ENCODE measurements at places on chromosomes 13 and 19. TPM values are rescaled to one million over a fixed set of nuclear protein-coding genes. Genes with fewer than 3 reads are reported as not detected.

ZNF223 gene
- 3.3 TPM for total RNA-seq

GJA3 gene
- 0.14 TPM for total RNA-seq

PSMD8 gene
- total RNA-seq = 227 TPM

FFAR2 gene
- not detected for total RNA-seq

LAIR1 gene
- total RNA-seq = not detected

LRFN3 gene
- 6.2 TPM for total RNA-seq

AMER2 gene
- total RNA-seq = 0.29 TPM

GSX1 gene
- total RNA-seq = not detected

RFPL4A gene
- total RNA-seq = not detected

IL12RB1 gene
- total RNA-seq = not detected

HSH2D gene
- 0.92 TPM for total RNA-seq

ZNF296 gene
- total RNA-seq = 3.0 TPM

CRX gene
- not detected for total RNA-seq

NTN5 gene
- total RNA-seq = not detected

NOTCH3 gene
- total RNA-seq = 3.8 TPM

FPR1 gene
- not detected for total RNA-seq

ZNF564 gene
- total RNA-seq = 3.3 TPM

PTGIR gene
- total RNA-seq = 0.58 TPM

CYP4F11 gene
- total RNA-seq = not detected

AMH gene
- 1.7 TPM for total RNA-seq

TNFSF9 gene
- 12.5 TPM for total RNA-seq

FCAR gene
- not detected for total RNA-seq

SLC17A7 gene
- not detected for total RNA-seq

CD209 gene
- total RNA-seq = not detected

C19orf85 gene
- not detected for total RNA-seq

APOC4 gene
- not detected for total RNA-seq

ELAVL3 gene
- not detected for total RNA-seq

ADM5 gene
- 1.9 TPM for total RNA-seq

MCEMP1 gene
- not detected for total RNA-seq

RASA3 gene
- total RNA-seq = 25.7 TPM

SPACA4 gene
- total RNA-seq = not detected

WBP4 gene
- 9.8 TPM for total RNA-seq

ACP5 gene
- total RNA-seq = 3.3 TPM

LRRC25 gene
- total RNA-seq = 0.06 TPM

KPTN gene
- 3.2 TPM for total RNA-seq

SHANK1 gene
- 0.29 TPM for total RNA-seq

ZIK1 gene
- total RNA-seq = 3.6 TPM

CEBPA gene
- total RNA-seq = 2.9 TPM

SEMA6B gene
- total RNA-seq = 0.65 TPM

FBXO46 gene
- 6.6 TPM for total RNA-seq

Data from epithelial cell of proximal tubule (primary cell).